ENCODE measurements at places on chromosomes 12 and 14. TPM values are rescaled to one million over a fixed set of nuclear protein-coding genes. Genes with fewer than 3 reads are reported as not detected.

KLRC2 gene
- 0.31 TPM for polyA plus RNA-seq

KRT3 gene
- polyA plus RNA-seq = not detected

OVCH1 gene
- 0.26 TPM for polyA plus RNA-seq

DNA sequence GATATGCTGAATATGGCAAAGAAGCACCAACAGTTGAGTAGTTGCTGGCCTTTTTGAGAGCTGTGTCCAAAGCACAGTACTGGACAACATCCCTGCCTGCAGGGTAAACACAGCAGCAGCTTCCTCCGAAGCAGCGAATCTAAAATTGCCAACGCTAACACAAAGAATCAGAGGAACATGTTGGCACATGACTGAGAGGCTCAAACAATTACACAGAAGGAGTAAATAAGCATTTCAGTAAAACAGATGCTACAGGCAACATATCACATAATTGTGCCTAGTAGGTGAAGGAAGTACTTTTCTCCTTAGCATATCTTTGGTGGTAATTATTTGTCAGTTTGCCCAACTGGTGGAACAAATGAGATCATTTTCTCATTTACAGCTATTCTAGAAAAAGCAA is 52.1 kb downstream of the KICS2 start:
- DNase-seq = no peak

GRCh38 chr12:21434699-21435098 is 2.8 kb upstream of the PYROXD1 start:
- no peak for DNase-seq

GRCh38 chr12:124188561-124189405 is 106.1 kb upstream of the RFLNA start:
- no peak for DNase-seq

- DNase-seq = no peak
Measured at GRCh38 chr14:78316786-78317185, 146.6 kb downstream of the NRXN3 start.

- peak; percentile 66 for DNase-seq
Measured at GRCh38 chr12:46661110-46661845, 164.5 kb downstream of the SLC38A4 start.

DNA sequence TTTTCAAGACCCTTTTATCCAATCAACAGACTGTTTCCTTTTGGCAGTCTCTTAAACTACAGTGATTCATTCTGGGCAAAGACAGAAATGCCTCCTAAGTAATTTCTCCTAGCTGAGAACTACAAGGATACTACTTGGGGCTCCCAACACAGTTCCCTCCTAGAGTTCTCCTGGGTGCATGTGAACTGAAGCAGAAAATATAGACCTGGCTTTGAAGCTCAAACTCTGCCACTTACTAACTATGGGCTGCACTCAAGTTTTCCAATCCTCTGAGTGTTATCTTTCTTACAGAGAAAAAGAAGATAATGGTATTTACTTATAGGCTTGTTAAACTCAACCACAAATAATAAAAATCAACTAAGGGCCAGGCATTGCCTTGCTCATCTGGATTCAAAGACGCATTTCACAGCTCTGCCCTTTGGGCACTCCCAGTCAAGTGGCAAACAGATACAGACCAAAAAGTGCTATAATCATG is 97.6 kb downstream of the EFCAB11 start:
- DNase-seq = no peak

DNA sequence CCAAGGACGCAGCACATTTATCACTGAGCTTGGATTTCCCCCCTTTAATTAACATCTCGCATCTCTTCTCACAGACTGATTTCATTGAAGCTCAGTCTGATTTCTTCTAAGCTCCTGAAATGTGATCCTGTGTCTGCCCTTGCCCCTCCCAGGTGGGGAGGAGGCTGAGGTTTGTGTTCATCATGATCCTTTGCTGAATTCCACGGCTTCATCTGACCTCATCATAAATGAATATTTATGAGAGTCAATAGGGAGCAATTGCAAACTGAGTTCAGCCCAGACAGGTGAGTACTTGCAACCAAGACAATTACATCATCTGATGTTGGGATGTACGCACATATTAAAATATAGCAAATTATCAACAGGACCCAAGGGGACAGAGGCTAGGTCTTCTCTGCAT is 72.4 kb downstream of the MAP1LC3B2 start:
- DNase-seq = peak; percentile 29

DNA sequence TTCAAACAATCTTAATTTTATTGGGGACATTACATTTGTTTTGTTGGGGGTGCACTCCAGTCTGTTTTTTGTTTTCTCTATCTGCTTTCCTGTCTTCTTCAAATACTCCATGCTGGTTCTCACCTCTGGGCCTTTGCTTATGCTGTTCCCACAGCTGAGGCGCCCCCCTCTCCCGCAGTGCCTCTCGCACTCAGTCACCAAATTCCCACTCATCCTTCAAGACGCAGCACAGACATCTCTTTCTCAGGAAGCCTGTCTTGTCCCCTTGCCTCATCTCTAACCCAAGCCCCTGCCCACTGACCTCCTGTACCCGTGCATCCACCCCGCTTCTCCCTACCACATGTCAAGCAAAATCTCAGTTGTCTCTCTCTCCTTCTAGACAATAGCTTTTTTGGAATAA is 43.7 kb upstream of the PRMT8 start:
- DNase-seq = no peak

DNA sequence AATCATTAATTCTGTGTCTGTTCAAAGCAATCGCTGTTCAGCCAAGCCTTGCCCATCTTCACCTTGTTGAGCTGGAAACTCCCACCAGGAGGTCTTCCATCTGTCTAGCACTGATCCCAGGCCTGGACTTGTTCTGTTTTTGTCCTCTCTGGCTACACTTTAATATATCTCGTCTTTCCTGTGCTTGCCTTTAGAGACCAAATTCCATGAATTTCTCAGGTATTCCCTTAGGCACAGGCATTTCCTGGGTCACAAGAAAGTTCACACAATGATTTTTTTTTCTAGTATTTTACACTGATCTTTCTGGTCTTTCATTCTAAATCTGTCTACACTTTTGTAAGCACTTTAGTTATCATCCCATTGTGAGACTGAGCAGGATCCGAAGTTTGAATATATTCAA is 116.4 kb upstream of the CCND2 start:
- DNase-seq = no peak

DNA sequence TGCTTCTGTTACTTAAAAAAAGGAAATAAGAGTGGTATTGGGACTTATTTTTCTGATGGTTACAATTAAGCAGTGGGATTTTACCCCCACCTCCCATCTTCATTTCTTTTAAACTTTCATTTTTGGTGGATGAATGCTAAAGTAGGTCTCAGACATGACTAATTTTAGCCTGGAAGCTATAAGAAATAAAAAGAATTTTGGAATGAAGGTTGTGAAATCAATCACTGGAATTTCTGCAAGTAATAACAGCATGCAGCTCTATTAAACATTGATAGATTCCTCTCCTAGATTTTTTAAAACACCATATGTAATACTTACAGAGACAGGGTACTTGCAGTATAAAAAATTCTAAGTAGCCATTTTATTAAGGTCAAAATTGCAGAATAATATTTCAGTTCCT is 164.2 kb upstream of the CLEC14A start:
- DNase-seq = no peak

GRCh38 chr12:130863298-130863697 is 8.6 kb upstream of the RAN start:
- no peak for DNase-seq

DNA sequence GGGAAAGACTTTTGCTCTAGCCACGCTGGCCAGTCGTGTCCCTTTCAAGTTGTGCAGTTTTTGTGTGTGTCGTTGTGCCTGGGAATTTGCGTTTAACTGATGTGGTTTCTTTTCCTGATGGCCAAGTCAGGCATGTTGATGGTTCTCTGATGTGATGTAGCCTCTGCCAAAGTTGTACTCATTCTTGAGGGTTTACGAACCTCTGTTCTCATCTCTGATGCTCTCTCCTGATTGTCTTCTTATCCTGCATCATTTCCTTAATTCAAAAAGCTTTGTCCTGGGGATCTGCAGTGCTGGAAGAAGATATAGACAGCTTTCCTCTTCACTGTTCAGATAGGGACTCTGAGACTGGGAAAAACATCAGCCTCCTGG is 25.4 kb downstream of the CD9 start:
- no peak for DNase-seq

DNA sequence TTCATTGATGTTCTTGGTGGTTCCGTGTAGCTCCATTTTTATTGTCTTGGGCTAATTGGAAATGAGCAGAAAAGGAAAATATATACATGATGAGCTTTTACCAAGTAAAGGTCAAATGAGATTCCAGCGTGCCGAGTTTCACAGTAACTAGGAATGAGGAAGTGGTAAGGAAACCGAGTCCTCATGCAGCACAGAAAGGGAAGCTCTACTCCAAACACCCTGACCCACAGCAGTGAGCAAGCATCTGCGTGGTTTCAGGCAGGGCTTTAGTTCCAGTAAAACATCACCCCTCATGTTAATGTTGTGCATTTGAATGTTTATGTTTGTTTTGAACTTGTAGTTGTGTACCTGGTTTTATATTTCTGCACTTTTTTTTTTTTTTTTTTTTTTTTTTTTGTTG is 208.0 kb downstream of the SLC41A2 start:
- DNase-seq = no peak

- DNase-seq = no peak
Measured at GRCh38 chr14:36910578-36910977, 248.9 kb downstream of the PAX9 start.

DNA sequence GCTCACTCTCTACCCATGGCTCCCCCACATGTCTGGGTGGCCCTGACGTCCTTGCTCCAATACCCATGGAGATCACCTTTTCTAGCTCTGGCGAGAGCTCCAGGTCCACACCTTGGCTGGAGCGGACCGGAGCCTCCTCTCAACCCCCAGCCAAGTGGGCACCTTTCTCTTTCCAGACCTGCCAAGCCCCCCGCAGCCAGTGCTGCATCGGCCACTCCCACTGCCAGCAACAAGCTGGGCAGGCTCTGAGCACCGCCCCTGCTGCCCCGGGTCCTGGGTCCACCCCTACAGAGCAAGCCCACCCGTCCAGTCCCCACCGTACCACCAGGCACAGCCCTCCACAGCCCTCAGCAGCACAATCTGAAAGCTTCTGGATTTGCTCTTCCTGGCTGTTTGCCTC is 98.2 kb upstream of the C14orf180 start:
- DNase-seq = no peak

DNA sequence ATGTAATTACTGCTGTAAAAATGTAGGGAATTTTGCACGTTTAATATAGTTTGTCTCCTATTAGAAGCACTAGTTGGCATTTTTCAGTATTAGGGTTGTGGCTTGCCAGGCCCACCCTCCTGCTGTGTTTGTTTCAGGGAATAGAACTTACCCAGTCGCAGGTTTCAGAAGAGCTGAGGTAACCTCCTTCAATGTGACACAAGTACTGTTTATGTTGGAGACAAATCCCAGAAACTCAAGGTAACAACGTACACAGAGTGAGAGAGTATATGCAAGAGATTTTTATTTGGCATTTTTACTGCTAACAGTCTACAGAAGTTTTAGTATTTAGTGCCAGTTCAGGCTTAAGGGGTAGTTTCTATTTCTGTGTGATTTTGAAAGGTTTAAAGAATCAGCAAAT is 284.3 kb downstream of the RAD51B start:
- DNase-seq = no peak

DNA sequence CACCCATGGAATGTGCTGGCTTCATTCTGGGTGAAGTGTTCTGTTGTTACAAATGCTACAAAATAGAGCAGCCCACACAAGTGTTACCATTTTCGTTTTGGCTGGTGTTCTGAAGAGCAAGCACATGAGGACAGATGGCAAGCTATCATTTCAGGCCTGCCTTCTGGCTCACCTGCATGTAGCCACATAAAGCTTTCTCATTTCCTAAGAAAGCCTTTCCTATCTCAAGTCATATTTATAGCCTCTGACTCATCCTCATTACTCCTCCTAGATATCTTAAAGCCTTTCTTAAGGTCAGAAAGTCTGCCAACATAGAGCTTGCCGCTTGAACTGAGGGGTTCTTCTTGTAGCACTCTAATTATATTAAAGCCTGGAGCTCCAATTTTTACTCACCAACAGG is 89.0 kb downstream of the PTPRR start:
- DNase-seq = no peak
